ENCODE measurements at places on chromosomes 16 and 17. TPM values are rescaled to one million over a fixed set of nuclear protein-coding genes. Genes with fewer than 3 reads are reported as not detected.

Gene KRT31
- not detected for total RNA-seq

Gene NDUFAB1
- total RNA-seq, result 196 TPM

Gene ST6GALNAC2
- total RNA-seq, result 0.39 TPM

Gene NEUROD2
- 0.01 TPM for total RNA-seq

Gene KLHL10
- not detected for total RNA-seq

Gene SNTB2
- total RNA-seq, result 5.6 TPM

Gene FBXO39
- total RNA-seq, result not detected
